ENCODE measurements at places on chromosomes 2 and 18.

- no peak for DNase-seq
Observed at GRCh38 chr2:85788603-85789002, 34.8 kb downstream of the ATOH8 start.

GRCh38 chr2:100784681-100785080 is 35.3 kb upstream of the NPAS2 start:
- no peak for DNase-seq

DNA sequence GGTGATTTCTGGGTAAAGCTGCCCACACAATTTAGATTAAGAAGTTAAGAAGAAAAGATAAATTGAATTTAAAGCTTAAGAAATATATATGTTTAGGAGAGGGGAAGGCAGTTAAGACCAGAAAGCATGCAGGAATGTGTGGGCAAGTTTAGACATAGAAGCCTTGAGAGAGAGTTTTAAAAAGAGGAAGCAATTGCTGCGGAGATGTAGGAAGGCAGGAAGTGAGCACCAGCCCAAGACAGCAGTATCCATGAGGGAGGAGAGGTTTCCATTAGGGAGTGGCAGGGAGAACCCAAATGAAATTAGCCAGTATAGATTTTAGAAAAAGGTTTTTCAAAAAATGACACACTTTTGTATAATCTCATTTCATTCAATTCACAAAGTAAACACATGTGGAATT is 24.3 kb downstream of the DSC2 start:
- DNase-seq = no peak

GRCh38 chr2:176466918-176467452 is 197.7 kb downstream of the MTX2 start:
- DNase-seq = no peak

- DNase-seq = no peak
Observed at GRCh38 chr18:73099759-73100158, 232.0 kb upstream of the NETO1 start.

DNA sequence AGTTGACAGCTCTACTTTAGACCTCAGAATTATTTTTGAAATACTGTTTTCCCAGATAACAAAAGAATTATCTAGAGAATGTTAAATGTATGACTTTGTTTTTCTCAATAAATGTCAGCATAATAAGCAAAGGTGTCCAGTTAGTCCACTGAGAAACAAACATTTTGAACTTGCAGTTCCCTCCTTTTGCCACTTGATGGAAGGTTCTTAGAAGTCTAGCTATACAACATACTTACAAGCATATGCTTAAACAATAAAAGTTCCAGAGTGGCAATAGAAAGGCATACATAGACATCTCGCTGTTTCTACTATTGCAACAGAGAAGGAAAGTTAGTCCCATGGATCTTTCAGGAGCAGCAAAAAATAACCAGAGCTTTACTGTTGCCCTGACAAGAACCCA is 11.8 kb downstream of the NDUFA10 start:
- no peak for DNase-seq

DNA sequence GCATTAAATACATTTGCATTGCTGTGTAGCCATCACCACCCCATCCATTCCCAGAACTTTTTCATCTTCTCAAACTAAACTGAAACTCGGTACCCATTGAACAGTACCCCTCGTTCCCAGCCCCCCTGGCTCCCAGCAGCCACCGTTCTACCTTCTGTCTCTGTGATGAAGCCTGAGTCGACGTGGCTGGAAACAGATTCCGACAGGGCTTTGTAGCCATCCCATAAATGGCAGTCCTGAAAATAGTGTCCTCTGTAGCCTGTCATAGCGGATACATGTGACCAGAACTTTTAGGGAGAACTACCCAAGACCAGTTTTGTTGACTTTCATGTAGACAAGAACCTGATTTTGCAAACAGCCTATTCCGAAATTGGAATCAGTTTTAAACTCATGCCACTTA is 59.1 kb downstream of the TSHZ1 start:
- no peak for DNase-seq

- no peak for DNase-seq
Observed at GRCh38 chr2:205675861-205676516, 6.3 kb upstream of the NRP2 start.

GRCh38 chr2:58449286-58450010 is 208.3 kb upstream of the FANCL start:
- DNase-seq = no peak

DNA sequence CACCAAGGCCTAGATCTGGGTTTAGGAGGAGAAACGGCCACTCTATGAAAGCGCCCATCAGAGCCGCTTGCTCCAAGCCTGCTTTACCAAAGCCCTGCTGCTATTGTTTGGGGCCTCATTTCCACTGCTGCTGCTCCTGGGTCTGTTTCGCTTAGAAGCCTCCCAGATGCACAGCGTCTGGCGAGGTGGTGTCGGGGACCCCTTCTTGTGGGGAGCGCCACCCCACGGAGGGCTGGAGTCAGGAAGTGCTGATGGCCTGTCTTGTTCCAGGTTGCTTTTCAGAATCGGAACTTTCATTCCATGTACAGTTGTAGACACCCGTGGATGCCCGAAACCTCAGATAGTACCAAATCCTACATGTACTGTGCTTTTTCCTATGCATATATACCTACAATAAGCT is 204.9 kb upstream of the TWIST2 start:
- no peak for DNase-seq

- DNase-seq = no peak
Observed at GRCh38 chr2:201746551-201746950, 34.2 kb downstream of the ALS2 start.

DNA sequence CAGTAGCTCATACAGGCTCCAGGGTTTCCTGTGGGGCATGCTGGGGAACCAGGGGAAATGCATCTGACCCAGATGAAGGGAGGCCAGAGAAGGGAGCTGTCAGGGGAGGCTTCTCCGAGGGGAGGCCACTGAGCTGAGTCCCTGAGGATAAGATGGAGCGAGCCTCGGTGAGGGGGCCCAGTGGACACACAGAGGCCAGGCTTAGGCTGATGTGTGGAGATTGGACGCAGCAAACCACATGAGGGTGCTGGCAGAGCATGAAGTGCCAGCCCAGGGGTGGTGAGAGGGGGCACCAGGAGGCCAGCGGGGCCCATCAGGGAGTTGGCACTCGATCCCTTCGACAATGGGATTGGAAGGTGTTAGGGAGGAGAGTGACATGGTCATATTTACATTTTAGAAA is 235.0 kb downstream of the KLHL29 start:
- no peak for DNase-seq

DNA sequence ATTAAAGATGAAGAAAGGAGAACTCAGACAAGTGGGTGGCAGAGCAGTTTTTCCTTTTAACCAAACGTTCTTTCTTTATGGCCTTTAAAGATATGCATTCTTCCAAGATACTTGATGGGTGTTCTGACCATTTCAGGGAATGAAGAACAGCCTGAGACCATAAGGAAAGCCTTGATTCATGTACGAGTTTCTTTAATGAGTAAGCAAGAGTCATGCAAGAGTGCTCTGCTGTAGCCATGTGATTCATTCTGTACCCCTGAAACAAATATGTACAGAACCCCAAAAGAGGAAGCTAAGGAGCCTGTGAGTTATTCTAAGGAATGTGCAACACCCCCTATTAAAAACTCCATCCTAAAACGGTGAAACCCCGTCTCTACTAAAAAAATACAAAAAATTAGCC is 372.8 kb downstream of the MTX2 start:
- no peak for DNase-seq

- DNase-seq = peak; percentile 25
Observed at GRCh38 chr18:51196811-51197660, 445 bp downstream of the MEX3C start.

DNA sequence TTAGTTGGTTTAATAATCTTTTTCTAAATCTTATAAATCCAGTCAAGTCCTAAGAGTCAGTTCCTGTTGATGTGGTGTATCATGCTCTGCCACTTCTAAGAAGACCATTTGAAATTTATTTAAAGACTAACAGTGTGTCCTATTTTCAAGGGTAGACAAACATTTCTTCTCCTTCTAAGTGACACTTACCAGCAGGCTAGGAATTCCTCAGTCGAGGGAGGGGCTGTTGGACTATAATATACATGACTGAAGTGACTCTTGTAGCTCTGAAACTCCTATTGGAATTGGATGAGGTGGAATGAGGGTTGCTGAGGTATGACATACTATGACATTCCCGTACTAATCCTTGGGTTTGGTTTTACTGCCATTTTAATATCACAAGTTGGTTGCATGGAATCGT is 30.6 kb downstream of the ITGB6 start:
- no peak for DNase-seq

DNA sequence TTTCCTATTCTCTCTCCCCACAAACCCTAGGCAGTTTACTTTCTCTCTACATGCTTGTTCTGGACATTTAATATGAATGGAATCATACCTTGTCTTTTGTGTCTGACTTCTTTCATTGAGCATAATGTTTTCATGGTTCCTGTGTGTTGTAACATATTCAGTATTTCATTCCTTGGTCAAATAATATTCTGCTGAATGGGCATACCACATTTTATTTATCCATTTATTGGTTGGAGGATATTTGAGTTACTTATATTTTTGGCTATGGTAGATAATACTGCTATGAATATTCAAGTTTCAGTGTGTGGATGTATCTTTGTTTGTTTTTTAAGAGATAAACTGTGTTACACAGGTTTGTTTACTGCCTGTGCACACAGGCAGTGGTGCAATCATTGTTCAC is 9.0 kb downstream of the TWSG1 start:
- DNase-seq = no peak

GRCh38 chr2:71927757-71928715 is 219.6 kb downstream of the CYP26B1 start:
- no peak for DNase-seq

GRCh38 chr2:85698880-85699254 is 4.7 kb downstream of the GNLY start:
- no peak for DNase-seq

DNA sequence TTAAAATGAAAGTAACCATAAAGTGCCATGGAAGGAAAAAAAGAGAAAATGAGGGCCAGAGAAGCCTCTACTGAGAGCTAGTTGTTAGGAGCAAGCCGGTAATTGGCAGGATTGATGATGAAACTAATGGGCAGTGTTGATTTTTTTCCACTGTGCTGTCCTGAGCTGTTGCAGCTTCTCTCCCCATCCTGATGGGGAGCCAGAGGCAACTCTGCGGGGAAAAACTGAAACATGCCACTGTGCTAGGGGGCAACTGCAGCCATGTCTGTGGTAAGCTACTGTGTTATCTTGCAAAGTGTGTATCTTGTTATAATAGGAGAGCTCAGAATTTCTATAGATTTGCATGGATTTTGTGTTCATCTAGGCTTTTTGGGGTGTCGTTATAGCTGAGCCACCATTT is 487.9 kb downstream of the STK39 start:
- DNase-seq = no peak

DNA sequence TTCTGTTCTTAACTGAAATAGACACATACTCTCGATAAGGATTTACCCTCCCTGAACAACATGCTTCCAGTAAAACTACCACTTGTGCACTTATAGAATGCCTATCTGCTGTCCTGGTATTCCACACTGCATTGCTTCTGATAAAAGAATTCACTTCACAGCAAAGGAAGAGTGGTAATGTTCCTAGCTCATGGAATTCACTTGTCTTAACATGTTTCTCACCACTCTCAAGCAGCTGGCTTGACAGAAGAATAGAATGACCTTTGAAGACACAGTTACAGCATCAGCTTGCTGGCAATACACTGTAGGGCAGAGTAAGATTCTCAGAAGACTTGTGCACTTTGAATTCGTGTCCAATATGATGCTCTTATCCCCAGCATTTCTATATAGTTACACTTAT is 524.1 kb upstream of the CNTNAP5 start:
- no peak for DNase-seq

DNA sequence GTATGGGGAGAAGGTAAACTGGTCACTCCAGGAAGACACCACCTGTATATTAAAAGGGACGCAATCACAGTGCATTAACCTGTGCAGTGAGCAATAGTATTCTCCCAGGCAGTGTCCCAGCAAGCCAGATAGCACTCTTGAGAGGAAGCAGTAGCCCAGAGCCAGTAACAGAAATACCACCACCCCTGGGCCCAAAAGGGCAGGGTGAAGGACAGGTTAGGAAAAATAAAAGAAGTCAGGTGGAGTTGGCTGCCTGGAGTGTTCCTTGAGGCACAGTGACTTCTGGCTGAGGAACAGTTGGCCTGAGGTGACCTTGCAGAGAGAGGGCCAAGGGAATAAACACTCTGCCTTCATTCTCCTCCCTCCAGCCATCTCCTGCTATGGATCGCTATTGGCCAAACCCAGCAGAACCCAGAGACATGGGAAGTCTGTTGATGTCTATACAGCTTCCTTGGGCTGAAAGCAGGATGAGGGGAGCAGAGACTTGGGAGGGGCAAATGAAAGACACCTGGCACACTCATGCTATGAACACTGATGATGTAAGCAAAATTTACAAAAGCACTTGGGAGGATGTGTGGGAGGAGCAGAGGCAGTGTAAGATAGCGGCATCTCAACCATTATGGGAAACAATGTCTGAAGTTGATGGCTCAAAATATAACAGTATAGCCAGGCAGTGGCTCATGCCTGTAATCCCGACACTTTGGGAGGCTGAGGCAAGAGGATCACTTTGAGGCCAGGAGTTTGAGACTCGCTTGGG is 7.5 kb downstream of the C18orf32 start:
- no peak for DNase-seq

DNA sequence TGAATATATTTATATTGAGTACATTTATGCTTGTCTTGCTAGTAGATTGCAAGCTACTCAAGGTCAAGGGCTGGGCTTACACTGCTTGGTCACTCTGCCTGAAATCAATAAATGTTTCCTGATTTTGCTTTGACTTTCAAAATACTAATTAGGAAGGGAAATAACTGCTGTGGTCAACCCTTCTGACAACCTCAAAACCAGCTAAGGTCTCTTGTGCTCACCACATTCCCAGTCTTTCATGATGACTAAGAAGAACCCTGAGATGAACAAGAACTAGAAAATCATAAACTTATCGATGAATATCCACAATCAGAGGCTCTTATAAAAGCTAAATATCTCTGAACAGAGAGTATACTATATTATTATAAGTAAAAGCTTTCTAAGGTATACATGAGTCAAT is 33.3 kb downstream of the ABCB11 start:
- no peak for DNase-seq

- no peak for DNase-seq
Observed at GRCh38 chr18:73742957-73743356, 404.7 kb downstream of the FBXO15 start.

- DNase-seq = no peak
Observed at GRCh38 chr2:44918095-44918775, 23.3 kb upstream of the SIX3 start.

DNA sequence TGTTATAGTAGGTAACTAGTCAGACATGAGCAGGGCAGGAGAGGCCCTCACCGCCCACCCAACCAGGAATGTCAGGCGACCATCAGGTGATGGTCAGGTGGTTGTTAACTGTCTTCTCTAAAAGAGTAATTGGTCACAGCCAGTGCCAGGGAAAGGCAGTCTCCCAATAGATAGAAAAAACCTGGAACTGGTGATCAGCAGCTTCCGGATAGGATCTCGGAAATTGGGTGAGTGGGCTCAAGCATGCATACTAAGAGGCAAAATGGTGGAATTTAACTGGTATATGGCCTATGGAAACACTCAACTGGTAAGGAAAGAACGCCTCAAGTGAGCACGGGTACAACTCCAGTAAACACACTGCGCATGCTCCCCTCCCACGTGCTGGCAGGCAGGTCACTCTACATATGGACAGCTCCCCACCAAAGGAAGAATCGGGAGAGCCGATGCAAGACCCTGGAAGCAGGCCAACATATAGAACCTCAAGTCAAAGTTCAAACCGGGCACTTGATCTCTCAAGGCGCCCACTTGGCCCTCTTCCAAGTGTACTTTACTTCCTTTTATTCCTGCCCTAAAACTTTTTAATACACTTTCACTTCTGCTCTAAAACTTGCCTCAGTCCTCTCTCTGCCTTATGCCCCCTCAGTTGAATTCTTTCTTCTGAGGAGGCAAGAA is 43.5 kb upstream of the TMEM131 start:
- no peak for DNase-seq

Measured in activated T-helper 1 cell treated with anti-CD3 and anti-CD28 coated beads, Interleukin-2, amount 50 U/mL, for 16 hours (primary cell).